ENCODE measurements at places on chromosomes 7 and 10.

GRCh38 chr10:132910186-132910880, 32.0 kb downstream of the CFAP46 start:
- no peak for DNase-seq

DNA sequence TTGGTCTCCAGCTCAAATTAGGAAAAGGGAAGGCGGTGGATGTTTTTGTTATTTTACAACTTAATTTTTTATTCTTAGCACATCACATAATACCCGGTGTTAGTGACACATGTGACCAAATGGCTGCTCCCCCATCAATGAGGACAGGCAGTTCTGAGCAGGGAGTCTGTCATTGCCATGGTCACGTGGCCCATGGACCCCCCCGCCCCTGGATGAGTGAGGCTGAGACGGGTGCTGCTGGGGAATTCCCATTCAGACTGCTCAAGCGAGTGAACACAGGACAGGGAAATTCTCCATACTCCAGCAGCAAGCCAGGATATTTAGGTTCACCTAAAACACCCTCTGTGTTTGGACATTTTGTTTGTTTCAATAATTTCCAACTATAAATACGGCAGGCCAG, 34.7 kb upstream of the SLC35B4 start:
- no peak for DNase-seq

- no peak for DNase-seq
These were observed 24.1 kb downstream of the GNA12 start for GRCh38 chr7:2819954-2820397.

DNA sequence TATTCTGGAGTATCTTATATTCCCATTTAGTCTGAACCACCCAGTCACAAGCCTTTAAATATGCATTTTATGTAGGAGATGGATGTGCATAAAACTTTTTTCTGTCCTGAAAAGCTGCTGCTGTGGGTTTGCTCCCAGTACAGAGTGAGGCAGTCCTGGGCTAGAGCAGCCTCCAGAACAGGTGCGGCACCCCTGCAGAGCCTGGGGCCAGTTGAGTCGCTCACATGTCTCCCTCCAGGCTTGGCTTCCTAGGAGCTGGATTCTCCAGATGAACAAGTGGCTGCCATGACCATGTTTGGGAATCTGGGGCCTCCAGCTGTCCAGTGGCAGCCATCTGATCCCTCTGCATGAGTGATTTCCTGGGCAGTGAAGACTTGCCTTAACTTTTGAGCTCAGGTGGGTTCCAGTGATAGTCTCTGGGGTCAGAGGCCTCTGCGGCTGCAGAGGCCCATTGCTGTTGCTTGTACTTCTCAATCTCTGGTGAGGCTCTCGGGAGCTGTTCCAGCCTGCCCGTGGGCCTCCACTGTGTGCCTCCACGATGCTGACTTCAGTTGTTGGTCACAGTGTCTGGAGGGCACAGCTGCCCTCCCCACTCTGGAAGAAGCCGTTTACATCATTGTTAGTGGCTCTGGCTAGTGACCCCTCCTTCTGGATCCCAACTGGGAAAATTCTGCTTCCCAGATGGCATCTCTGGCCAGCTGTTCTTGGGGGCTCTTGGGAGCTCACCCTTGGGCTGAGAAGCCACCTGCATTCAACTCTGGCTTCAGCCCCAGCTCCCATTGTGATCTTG, 120.4 kb downstream of the EMX2 start:
- DNase-seq: no peak

DNA sequence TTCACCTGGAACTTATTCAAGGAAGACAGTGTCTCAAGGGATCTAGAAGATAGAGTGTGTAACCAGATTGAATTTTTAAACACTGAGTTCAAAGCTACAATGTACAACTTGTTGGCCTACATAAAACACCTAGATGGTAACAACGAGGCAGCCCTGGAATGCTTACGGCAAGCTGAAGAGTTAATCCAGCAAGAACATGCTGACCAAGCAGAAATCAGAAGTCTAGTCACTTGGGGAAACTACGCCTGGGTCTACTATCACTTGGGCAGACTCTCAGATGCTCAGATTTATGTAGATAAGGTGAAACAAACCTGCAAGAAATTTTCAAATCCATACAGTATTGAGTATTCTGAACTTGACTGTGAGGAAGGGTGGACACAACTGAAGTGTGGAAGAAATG, 10.9 kb downstream of the IFIT3 start:
- no peak for DNase-seq

DNA sequence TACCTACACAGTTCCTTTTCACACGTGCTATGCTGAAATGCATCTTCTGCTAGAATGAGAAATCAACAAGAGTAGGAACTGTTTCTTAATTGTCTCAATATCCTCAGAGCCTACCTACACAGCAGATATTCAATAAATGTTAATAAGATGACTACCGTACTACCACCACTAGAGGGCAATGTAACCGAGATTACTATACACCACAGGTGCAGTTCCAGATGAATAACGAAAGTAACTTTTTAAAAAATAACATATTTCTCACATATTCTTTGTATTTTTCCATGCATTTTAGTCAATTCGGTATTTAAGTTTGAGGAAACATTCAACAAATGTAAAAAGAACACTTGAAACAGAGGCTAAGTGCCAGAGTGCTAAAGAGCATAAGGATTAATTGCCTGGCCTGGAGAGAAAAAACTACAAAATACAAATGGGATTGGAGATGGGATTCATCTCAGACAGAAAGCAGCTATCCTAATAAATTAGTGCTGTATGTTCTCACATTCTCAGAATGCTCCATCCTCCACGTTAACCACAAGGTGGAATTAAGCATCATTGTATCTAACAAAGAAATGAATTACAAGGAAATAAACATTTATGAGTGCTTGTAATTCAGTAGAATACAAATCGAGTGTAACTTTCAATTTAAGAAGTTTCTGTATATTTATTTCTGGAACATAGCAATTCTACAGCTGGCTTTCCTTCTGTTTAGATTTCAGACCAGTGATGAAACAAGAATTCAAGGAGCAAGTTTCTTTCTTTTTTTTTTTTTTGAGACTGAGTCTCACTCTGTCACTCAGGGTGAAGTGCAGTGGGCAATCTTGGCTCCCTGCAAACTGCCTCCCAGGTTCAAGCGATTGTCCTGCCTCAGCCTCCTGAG, 20.3 kb upstream of the HECTD2 start:
- DNase-seq: no peak

DNA sequence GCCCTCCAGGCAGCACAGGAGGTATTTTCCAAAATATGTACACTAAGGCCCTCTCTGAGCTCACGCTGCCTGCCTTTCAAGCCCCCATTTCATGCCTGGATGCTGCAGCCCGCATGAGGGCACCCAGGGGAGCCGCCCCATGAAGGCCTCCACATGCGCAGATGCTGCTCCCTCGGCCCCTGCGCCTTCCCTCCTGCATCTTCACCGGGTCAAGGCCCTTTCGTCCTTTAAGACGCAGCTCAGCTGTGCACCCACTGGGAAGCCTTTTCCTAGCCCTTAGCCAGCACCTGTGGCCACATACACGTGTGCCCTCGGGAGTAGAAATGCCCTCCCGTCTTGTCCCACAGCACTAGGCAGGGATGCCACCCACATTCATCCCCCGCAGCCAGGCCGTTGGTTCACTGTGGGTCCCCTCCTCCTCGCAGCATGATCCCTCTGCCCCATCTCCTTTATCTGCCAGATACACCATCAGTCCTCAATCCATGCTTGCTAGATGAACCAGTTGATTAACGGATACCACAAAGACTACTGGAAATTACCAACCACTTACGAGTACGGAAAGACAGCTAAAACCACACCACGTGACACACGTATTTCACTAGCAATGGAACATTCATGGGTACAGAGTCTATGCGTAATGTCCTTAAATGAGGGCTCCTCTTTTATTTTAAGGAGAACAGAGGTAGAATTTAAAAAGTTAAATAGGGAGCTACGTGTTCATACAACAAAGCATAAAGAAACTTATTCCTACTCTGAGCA, 278.0 kb downstream of the TNS3 start:
- no peak for DNase-seq

- no peak for DNase-seq
These were observed 2.5 kb upstream of the CFAP58 start for GRCh38 chr10:104351061-104351702.

DNA sequence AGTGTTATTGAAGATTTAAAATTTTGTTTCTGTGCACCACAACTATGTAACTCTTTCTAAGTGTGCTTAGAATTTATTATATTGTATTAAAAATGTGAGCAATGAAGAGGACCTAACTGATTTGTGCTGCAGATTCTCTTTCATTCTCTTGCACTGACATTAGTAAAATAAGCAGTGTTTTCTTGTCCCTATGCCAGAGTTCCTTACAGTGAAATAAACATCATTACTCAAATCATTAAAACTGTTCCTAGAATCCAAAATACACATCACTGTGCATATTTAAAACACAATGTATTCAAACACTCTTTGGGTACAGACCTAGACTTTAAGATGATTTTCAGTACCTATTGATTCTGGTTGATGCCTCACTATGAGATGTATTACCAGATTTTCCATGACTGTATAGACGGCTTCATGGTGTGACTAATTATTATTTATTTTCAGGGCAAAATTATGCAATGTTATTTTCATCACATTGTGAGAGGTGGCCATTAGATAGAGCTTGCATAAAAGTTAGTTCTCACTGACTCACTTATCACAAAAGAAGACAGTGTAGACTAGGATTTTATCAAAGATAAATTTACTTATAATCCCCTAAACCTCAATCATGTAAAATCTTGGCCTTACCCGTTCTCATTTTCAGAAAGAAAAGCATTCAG, 93.4 kb downstream of the PTPRZ1 start:
- DNase-seq: no peak

GRCh38 chr10:106479636-106480035, 684.9 kb downstream of the SORCS1 start:
- no peak for DNase-seq

- no peak for DNase-seq
These were observed 510.9 kb downstream of the RPS24 start for GRCh38 chr10:78544423-78545090.

GRCh38 chr10:71396711-71397295, at the start of gene CDH23:
TSS of gene CDH23 (plus strand) at chr10:71396920. CDS start at chr10:71439832, 42,912 bp downstream.
- no peak for DNase-seq

GRCh38 chr7:149156898-149157297, 9.6 kb downstream of the ZNF398 start:
- no peak for DNase-seq

- no peak for DNase-seq
These were observed 3.8 kb downstream of the COMTD1 start for GRCh38 chr10:75231672-75232581.

- DNase-seq: no peak
These were observed 78.1 kb downstream of the CDK1 start for GRCh38 chr10:60856405-60856804.

- no peak for DNase-seq
These were observed 1.5 kb upstream of the HOXA9 start for GRCh38 chr7:27166531-27167505.

DNA sequence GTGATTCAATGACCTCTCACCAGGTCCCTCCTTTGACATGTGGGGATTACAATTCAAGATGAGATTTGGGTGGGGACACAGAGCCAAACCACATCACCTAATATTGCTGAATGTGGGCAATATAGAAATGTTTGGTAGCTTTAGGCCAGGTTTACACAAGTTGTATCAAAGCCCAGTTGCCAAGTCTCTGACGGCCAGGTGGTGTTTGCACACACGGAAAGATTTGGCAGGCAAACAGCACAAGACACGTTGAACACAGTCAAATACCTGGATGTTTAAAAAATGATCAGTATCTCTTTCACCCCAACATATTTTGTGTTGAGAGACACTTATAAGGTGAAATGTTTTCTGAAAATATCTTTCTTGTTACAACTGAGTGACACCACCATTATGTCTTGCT, 294.4 kb upstream of the MKI67 start:
- DNase-seq: no peak

GRCh38 chr10:22620140-22620857, 94.1 kb downstream of the PIP4K2A start:
- DNase-seq: no peak

DNA sequence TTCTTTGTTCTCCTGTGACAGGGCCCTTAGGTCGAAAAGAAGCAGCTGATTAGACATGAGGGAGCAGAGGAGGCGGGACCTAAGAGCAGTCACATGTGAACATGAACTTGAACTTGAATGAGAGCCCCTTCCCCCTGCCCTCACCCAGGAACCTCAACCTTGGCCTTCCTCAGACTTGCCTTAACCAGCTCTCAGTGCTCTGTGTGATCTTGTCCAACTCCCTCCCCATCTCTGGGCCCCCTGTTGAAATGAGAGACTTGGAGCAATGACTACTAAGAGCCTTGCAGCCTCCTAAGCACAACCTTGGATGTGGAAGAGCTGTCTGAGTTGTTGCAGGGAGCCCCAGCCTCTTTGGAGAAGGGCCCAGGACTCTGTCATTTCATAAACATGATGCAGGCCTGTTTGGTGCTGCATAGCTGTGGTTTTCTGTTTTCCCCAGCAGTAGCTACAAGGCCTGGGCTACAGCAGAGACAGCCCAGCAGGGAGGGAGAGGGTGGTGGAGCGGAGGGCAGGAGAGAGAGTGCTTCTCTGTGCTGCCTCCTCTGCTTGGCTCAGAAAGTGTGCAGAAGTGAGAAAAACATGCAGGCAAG, 123.9 kb upstream of the ZMIZ1 start:
- DNase-seq: no peak

- no peak for DNase-seq
These were observed 458.8 kb upstream of the GHITM start for GRCh38 chr10:83680470-83680891.

GRCh38 chr10:79487296-79488194, 24.8 kb upstream of the EIF5AL1 start:
- DNase-seq: no peak

- no peak for DNase-seq
These were observed 97.4 kb upstream of the PDCD4 start for GRCh38 chr10:110774069-110775019.
